ENCODE measurements at places on chromosomes 13 and 19.

DNA sequence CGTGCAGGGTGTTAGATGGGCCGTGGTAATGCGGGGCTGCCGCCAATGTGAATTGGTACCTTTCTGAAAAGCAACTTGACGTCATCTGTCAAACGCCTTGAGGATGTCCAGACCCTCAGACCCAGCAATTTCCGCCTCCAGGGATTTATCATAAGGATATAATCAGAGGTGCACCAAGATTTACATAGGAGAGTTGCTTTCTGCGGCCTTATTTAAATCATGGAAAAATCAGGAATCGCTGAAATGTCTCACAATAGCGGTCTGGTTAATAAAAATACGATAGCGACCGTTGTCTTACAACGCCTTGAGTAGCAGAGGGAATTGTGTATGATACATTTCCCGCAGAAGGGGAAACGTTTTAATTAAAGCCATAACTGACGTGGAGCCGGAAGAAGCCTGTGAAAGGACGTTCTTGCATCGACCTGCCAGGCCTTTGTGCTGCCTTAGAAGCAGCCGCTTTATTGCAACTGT is 32.3 kb upstream of the NDUFS7 start:
- no peak for DNase-seq

GRCh38 chr13:106089261-106089980 is 446.0 kb downstream of the EFNB2 start:
- DNase-seq: no peak

- DNase-seq: no peak
These were observed 6.7 kb upstream of the PCDH17 start for GRCh38 chr13:57624565-57625435.

GRCh38 chr13:44506719-44507118 is 69.4 kb downstream of the TSC22D1 start:
- DNase-seq: no peak

DNA sequence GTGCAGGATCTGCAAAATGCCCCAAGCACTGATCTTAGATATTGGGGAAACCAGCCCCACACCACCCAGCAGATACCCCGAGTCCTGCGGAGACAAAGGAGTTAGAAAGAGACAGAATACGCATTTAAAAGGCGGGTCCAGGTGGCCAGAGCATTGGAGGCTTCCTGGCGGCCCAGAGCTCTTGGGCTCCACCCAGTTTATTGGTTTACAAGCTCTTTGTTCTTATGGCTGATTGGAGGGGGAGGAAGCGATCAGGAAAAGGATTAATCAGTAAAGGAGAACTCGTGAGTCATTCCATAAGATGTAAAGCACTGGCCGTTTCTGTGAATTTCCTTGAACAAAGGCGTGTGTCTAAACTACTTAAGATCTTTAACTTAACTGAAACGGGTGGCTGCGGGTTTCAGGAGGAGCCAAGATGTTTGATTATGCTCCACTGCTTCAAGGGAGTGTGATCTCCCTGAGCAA is 926 bp downstream of the ZNF587 start:
- no peak for DNase-seq

- DNase-seq: no peak
These were observed 402.2 kb upstream of the ZNF507 start for GRCh38 chr19:31943191-31943661.

DNA sequence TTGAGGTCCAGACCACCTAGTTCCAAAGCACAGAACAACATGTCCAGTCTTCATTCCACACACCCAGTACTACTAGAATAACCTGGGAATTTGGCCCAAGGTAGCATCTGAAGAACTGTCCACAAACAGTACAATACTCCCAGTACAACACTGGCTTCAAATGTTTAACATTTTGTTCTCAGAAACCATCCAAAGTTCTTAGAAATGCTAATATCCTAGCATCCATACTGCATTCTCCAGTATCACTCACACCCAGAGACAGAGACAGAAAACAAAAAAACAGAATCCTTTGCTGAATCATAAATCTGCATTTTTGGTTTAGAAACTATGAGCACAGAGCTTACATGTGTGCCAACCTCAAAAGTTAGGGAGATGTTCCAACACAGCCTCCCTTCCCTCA is 490.8 kb downstream of the FOXO1 start:
- DNase-seq: no peak

- DNase-seq: no peak
These were observed 76.6 kb upstream of the SPATA13 start for GRCh38 chr13:24083722-24084421.

All from activated CD8-positive, alpha-beta memory T cell treated with anti-CD3 and anti-CD28 coated beads for 4 hours (primary cell).